ENCODE measurements at places on chromosomes 7 and 10.

- no peak for ATAC-seq
These were observed 232.1 kb upstream of the NPVF start for GRCh38 chr7:25460433-25460832.

DNA sequence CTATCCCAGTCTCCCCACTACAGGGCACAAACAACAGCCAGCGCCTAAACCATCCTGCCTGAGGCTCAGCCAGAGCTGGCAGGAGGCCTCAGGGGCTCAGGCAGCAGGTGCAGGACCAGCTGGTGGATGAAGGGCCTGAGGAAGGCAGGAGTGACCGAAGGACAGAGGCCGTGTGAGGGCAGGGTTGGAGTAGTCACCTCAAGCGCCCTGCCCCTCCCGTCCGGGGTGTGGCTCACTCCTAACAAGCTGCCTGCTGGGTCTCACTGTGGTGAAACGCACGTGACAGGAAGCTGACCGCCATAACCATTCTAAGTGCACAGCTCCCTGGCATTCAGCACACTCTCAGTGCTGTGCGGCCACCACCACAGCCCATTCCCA, 281.1 kb downstream of the ELFN1 start:
- no peak for ATAC-seq

- ATAC-seq, result no peak
These were observed 44.7 kb upstream of the AASS start for GRCh38 chr7:122188785-122189184.

DNA sequence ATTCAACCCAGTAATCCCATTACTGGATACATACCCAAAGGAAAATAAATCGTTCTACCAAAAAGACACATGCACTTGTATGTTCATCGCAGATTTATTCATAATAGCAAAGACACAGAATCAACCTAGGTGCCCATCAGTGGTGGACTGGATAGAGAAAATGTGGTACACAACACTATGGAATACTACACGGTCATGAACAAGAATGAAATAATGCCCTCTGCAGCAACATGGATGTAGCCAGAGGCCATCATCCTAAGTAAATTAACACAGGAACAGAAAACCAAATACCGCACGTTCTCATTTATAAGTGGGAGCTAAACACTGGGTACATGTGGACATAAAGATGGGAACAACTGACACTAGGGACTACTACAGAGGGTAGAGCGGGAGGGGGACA, 120.4 kb downstream of the MICU1 start:
- no peak for ATAC-seq

- no peak for ATAC-seq
These were observed 32.3 kb upstream of the WDFY4 start for GRCh38 chr10:48652344-48652743.

GRCh38 chr10:109205929-109206585, 717.3 kb downstream of the XPNPEP1 start:
- peak; percentile 76 for ATAC-seq

- ATAC-seq, result no peak
These were observed 7.3 kb downstream of the PLXNA4 start for GRCh38 chr7:132568962-132569361.

DNA sequence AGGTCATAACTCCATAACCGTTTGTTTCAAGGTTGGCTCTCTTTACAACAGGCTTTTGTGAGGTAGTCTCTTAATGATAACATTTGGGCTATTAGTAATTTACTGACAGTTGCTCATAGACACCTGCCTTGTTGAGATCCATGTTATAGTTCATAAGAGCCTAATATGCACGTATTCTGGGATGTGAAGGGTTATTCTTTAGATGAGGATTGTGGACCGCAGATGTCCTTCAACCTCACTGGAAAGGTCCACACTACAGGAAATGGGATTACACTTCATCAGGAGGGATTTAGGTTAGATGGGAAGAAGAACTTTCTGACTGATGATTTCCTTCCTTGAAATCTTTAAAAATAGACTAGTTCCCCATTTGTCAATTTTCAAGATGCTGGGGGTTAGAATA, 62.8 kb downstream of the SAMD9 start:
- peak; percentile 21 for ATAC-seq

DNA sequence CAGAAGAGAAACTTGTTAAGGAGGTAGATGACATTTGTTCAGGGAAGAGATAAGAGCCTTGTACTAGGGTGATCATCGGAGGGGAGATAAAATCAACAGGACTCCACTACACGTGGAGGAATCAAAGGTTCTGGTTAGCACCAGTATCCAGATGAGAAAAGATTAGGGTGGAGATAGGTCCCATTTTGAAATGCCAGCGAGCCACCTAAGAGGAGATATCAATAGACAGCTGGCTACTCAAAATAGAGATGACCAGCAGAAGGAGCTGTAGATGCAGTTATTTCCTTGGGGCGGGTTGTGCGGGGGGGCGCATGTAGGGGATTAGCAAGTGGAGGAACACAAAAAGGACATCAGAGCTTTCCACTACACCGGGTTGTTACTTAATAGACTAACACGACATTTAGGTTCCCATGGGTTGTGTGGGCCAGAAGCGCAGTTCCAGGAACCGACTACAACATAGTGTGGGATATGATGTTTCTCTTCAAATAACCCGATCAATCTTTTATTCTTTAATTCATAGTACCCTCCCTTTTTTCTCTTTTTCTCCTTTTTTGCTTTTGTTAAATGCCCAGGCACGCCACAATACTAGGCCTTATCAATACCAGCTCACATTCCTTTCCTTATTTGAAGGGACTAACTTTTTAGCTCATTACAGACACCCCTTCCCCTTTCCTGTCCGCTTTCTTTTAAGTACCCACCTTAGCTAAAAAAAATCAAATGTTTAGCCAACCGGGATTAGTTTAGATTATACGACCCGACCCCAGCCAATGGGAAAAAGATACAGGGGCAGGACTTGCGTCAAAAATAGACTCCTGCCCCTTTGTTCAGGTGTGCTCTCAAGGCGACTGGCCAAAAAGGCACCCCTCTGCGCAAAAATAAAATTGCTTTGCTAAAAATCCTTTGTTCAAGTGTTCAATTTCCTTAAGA, 2.0 kb upstream of the KIF11 start:
- peak; percentile 13 for ATAC-seq

All from SK-N-SH treated with all-trans-retinoic acid at 6 μM for 48 hours (cell line).